ENCODE measurements at places on chromosomes 2 and 18.

GRCh38 chr2:164960159-164960558, 4.8 kb upstream of the SLC38A11 start:
- no peak for DNase-seq

- no peak for DNase-seq
These were observed 126.3 kb downstream of the HDAC4 start for GRCh38 chr2:239274391-239275043.

GRCh38 chr2:54928719-54929118, 121.5 kb downstream of the RTN4 start:
- no peak for DNase-seq

DNA sequence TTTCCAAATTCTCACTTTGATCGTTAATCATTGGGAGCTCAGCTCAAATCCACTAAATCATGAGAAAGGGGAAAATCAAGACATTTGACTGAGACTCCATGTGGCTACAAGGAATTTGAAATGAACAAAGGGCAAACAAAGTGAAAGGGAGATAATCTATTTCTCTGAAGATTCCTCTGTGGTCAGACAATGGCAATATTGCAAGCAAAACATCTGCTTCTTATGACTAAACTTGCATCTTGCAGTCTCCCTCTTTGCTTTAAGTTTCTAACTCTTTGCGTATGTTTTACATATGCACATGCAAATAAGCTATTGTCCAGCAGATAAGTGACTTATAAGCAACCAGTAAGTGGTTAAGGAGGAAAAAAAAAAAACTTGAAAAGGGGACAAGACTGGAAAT, 299.1 kb upstream of the NXPH2 start:
- no peak for DNase-seq

DNA sequence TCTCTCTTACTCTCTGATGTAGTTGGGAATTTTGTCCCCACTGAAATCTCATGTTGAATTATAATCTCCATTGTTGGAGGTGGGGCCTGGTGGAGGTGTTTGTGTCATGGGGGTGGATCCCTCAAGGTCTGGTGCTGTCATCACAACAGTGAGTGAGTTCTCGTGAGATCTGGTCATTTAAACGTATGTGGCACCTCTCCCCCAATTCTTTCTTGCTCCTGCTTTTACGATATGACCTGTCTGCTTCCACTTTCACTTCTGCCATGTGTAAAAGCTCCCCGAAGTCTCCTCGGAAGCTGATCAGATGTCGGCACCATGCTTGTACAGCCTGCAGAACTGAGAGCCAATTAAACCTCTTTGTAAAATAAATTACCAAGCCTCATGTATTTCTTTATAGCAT, 337.8 kb upstream of the CDH2 start:
- no peak for DNase-seq
